Kidney tubule cell (primary cell): ENCODE measurements at places on chromosomes 16 and 17.

DNA sequence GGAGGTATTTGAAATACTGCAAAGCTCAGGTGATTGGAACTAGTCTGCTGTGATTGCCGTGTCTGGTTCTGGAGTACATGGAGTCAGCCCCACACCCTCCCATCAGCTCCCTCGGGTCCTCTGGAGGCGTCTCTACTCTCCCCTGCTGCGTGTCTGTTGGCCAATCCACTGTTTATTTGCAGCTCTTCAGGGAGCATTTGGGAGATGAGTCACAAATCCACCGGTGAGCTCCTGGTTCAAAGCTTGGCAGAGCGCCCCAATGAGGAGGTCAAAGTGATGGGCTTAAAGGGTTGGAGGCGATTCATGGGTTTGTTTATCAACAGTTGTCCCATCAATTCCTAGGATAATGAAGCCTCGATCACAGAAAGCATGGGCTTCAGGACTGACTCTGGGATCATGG is 14.6 kb downstream of the CALB2 start:
- DNase-seq = no peak

DNA sequence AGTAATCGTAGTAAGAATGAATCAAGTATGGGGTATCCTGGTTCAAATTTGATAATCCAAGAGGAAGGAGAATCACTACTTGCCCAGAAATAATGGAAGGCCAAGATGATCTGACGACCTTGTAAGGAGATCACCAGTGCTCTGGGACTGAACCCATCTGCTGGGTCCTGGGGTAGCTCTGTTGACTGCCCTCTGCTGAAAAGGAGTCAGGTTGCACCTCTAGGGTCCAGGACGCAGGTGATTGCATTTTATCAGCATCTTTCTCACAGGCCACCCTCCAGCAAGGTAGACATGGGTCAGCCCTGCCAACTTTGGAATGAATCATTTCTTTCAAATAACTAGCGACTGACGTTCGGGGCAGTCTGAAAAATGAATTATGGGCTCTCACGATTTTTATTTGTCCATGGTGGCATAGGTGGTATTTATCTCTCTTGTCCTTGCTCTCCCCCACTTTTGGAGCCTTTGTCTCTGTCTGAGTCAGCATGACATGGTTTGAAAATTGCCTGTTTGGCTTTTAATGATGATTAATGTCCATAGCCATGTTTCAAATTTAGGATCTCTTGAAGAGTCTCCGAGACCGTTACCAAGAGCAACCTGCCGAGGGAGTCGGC is 163.7 kb downstream of the MSI2 start:
- DNase-seq = no peak

- DNase-seq = no peak
Measured at GRCh38 chr16:945271-946047, 25.3 kb downstream of the LMF1 start.

- no peak for DNase-seq
Measured at GRCh38 chr16:84943620-84944019, 67.7 kb downstream of the ZDHHC7 start.

GRCh38 chr17:79325709-79326430 is 251.2 kb downstream of the ENGASE start:
- no peak for DNase-seq

DNA sequence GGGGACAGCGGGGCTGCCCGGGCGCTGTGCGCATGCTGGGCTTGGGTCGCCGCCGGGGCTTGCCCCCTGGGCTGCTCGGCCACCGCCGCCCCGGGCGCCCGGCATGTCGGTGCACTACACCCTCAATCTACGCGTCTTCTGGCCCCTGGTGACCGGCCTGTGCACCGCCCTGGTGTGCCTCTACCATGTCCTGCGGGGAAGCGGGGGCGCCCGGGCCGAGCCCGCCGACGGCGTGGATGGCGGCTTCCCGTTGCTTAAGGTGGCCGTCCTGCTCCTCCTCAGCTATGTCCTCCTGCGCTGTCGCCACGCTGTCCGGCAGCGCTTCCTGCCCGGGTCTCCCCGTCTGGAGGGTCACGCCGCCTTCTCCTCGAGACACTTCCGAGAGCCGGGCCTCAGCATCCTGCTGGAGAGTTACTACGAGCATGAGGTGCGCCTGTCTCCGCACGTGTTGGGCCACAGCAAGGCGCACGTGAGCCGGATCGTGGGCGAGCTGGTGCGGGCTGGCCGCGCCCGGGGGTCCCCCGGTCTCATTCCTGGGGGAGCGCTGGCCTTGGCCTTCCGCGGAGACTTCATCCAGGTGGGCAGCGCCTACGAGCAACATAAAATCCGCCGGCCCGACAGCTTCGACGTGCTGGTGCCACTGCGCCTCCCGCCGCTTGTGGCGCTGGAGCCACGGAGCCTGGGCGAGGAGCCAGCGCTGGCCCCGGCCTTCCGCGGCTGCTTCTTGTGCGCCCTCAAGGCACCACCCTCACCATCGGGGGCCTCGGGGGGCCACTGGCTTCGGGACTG is 789 bp downstream of the ITPRIPL2 start:
- DNase-seq = peak; percentile 56
